ENCODE measurements at places on chromosomes 16 and 17. TPM values are rescaled to one million over a fixed set of nuclear protein-coding genes. Genes with fewer than 3 reads are reported as not detected.

Gene EVPL
- polyA plus RNA-seq, result not detected

Gene CDRT15L2
- polyA plus RNA-seq, result not detected

Gene PCGF2
- polyA plus RNA-seq, result 27.8 TPM

Gene FOXN1
- not detected for polyA plus RNA-seq

Gene CCL18
- polyA plus RNA-seq, result not detected

Gene PRSS33
- polyA plus RNA-seq, result not detected

Gene NPIPB8
- polyA plus RNA-seq, result not detected

Gene BCL6B
- not detected for polyA plus RNA-seq

Gene LUC7L3
- 47.5 TPM for polyA plus RNA-seq

Gene INCA1
- polyA plus RNA-seq, result 0.51 TPM

Gene OMG
- not detected for polyA plus RNA-seq

Gene SDK2
- 0.03 TPM for polyA plus RNA-seq

Gene CYB5B
- 100 TPM for polyA plus RNA-seq

Gene CA7
- polyA plus RNA-seq, result not detected

Gene MYH2
- polyA plus RNA-seq, result not detected

Gene OR1E1
- not detected for polyA plus RNA-seq

Gene RASL10B
- 4.1 TPM for polyA plus RNA-seq

Gene TBC1D16
- 10.1 TPM for polyA plus RNA-seq

Gene MPP2
- polyA plus RNA-seq, result 3.8 TPM

Gene CHST6
- 0.12 TPM for polyA plus RNA-seq

Gene VWA3A
- 0.01 TPM for polyA plus RNA-seq

Gene TMEM238L
- polyA plus RNA-seq, result not detected
